ENCODE measurements at places on chromosomes 2 and 18.

DNA sequence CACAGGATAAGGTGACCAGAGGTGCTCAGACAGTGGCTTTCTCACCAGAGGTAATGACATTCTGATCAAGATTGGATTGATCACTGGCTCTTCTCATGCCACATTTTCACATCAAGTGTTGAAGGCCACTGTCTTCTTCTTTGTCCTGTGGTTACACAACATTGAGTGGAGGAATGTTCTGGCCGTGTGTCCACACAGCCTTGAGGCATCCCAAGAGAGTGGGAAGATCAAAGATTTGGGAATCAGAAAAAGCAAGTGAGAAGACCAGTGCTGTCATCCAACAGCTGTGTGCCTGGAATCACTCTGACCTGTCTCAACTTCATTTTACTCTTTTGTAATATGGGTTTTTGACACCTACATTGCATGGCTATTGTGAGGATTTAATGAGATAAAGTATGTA is 67.4 kb downstream of the IL1R2 start:
- DNase-seq, result no peak

DNA sequence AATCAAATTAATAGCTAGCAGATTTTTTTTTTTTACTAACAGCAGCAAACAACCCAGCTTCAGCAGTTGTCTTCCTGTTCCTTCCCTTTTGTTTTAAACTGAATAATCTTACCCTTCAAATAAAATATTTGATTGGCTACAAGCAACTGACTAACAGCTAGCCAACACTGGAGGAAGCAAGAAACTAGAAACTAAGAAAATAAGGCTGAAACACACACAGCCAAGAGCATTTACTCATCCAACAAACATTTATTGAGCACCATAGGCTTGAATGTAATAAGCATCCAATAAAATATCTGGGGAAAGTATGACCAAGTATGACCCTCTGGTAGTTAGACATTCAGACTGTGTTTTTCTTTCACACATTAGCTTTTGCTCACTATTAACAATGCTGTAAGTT is 189.2 kb downstream of the CD226 start:
- DNase-seq, result no peak

GRCh38 chr2:63665846-63666475 is 77.2 kb downstream of the MDH1 start:
- DNase-seq, result no peak

DNA sequence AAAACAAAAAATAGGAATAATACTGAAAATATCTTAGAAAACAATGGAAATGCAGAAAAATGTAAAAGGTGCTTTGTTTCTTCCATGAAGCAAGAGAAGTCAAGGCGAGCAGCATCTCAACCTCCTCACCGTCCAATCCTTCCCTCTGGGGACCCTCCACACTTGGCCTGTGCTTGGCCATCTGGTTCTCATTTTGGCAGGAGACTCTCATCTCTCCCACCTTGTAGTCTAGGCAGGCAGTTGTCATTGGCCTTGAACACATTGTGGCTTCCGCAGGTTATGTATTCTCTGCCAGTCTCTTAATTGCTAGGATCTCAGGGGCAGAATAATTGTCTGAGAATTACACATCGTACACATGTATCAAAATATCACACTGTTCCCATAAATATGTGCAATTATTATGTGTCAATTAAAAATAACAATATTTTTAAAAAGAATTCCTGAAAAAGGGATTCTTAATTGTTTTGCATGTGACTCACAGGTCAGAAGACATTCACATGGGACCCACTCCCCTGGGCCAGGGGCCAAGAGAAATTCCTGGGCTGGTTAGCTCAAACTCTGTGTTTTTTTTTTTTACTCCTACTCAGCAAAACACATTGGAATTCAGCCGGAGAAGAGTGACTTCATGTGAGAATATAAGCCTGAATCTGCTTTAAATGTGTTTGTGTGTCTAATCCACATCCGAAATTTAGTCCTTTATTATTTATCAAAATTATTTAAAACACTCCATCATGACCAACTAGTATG is 14.0 kb upstream of the ANKRD62 start:
- no peak for DNase-seq

DNA sequence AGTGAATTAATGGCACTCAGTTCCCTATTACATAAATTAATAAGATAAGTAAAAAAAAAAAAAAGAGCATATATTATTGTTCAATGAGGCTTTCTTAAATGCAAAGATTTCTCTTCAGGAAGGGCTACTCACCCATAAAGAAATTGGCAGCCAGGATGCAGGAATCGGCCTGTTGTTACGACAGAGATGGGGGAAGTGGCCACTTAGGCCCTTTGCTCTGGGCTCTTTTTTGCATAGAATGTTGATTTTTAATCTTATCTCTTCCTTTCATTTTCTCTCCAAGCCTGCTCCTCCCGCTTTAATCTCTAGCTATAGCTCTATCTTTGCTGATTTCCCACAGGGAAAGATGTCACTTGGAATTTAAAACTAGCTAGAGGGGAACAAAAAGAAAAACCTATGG is 391.8 kb upstream of the CRIM1 start:
- DNase-seq, result no peak

Measured in SK-N-DZ (cell line).